ENCODE measurements at places on chromosomes 11 and 22.

GRCh38 chr22:17257121-17258001 is 38.1 kb upstream of the ADA2 start:
- no peak for DNase-seq

- no peak for DNase-seq
These were observed 235.7 kb downstream of the SBF2 start for GRCh38 chr11:10058356-10058755.

DNA sequence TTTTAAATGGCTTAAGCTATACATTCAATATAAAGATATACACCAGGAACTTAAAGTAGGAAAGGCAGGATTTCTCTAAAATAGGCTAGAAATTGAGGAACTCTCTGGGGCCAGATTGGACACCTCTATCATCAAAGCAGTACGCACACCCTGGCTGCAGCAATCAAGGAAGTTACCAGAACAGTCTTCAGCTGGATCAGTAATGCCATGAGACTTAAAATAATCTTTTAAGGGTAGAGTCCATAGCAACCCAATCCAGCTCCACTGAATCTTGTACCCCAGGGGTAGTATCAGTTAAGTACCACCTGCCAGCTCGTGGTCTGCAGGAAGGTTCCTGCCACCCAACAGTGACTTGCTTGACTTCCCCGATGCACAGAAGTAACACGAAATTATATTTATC is 3.0 kb downstream of the RDX start:
- no peak for DNase-seq

- DNase-seq, result no peak
These were observed 504 bp upstream of the ASCC2 start for GRCh38 chr22:29838599-29838956.

GRCh38 chr11:26558190-26558589 is 13.9 kb downstream of the MUC15 start:
- no peak for DNase-seq

GRCh38 chr11:105152560-105152959 is 13.0 kb upstream of the CARD18 start:
- DNase-seq, result no peak

DNA sequence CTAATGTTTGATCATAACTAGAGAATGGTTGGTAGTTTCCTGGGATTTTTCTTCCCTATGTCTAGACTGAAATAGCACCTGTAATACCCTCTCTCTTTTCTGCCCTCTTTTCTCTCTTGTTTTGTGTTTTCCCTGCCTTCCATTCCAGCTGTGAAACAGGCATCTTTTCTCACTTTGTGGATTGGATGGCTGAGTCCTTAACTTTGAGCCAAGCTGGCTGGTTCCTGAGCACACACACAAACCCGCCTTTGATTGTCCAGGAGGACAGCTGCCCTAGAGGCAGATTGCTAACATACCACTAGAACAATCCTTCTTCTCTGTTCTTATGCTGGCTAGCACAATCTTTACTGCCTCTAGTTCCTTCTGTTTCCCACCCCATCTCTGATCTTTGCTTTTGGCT is 17.7 kb downstream of the CTNND1 start:
- DNase-seq, result no peak

DNA sequence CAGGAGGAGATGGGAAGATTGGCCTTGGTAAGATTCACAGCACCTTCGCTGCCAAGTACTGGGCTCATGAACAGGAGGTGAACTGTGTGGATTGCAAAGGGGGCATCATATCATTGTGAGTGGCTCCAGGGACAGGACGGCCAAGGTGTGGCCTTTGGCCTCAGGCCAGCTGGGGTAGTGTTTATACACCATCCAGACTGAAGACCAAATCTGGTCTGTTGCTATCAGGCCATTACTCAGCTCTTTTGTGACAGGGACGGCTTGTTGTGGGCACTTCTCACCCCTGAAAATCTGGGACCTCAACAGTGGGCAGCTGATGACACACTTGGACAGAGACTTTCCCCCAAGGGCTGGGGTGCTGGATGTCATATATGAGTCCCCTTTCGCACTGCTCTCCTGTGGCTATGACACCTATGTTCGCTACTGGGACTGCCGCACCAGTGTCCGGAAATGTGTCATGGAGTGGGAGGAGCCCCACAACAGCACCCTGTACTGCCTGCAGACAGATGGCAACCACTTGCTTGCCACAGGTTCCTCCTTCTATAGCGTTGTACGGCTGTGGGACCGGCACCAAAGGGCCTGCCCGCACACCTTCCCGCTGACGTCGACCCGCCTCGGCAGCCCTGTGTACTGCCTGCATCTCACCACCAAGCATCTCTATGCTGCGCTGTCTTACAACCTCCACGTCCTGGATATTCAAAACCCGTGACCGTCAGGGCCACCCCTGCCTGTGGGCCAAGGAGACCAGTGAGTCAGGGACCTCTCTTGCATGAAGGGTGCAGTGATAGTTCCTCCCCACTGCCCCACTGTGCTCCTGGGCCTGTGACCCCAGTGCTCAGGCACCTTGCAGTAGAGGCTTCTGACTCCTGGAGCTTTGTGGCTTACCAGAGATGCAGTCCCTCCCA is 83.6 kb downstream of the BCR start:
- DNase-seq, result no peak

DNA sequence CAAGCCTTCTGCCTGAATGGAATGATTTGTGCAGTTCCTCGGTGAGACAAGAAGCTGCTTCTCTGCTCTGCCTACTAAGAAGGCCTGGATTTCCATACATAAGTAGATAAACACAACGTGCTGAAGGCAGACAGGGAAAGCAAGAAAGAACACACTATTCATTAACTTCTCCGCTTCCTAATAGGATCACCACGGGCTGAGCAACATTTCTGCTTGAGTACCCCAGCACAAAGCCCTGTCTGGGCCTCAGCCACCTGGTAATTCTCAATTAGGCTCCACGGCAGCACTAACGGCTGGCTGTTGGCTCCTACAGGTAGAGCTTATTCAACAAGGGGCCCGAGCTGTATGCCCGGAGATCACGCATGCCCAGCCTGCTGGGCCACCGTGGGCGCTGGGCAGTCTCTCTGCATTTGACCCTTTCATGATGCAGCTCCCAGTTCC is 1156.6 kb downstream of the TBC1D22A start:
- no peak for DNase-seq

GRCh38 chr11:69882270-69882608 is 63.0 kb upstream of the FGF3 start:
- DNase-seq, result peak; percentile 62

DNA sequence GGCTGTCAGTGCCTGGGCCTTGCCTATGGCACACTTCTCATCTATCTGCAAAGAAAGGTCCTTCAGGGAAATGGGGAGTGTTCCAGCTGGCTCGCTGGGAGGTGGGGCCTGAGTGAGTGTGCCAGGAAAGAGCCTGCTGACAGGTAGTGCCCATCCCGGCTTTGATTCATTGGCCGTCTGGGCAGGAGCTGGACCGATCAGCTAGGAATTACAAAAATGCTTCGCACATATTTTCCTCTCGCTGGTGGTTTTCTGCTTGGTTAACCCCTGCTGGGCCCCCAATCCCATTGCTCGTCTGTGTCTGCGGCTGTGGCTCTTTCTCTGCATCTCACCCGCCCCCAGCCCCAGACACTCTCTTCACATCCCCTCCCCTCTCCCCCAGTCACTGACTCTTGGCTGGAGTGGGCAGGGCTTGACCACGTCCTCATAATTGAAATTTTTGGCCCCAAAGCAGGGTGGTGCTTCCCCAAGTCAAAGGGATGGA is 10.8 kb downstream of the LIF start:
- DNase-seq, result no peak

DNA sequence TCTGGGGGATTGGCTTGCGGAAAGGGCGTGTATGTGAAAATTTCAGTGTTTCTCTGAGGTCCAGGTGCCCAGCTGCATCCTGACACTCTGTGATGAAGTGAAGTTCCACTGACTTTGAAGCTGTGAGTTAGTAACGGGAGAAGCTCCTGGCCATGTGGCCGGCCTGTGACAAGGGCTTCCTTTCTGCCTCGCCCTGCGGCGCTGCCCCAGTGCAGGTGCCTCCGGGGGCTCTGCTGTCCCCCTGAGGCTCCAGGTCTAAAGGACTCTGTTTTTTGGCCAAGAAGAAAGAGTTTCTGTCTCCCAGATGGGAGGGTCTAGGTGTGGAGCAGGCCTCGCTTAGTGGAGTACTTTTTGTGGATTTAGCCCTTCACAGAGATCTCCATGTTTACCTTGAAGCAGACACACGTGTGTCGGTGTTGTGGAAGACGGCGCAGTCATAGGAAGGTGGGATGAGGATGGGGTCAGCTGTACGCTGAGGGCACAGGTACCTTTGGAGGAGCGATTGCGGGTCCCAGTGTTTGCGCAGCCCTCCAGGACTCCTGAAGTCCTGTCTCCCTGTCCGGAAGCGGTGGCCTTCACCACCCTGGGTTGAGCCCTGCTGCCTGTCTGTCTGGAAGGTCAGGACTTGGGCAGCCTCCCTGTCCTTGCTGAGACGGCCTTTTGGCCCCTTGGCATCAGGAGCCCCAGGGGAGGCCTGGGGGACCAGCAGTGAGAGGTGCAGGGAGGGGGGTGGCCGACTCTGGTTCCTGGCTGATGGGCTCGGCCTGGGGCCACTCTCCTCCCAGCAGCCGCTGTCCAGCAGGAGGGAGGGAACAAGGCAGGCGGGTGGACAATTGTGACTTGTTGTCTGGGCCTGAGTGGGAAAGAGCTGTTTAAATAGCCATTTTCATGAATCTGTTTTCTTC is 1249.3 kb downstream of the BRD1 start:
- DNase-seq, result no peak

DNA sequence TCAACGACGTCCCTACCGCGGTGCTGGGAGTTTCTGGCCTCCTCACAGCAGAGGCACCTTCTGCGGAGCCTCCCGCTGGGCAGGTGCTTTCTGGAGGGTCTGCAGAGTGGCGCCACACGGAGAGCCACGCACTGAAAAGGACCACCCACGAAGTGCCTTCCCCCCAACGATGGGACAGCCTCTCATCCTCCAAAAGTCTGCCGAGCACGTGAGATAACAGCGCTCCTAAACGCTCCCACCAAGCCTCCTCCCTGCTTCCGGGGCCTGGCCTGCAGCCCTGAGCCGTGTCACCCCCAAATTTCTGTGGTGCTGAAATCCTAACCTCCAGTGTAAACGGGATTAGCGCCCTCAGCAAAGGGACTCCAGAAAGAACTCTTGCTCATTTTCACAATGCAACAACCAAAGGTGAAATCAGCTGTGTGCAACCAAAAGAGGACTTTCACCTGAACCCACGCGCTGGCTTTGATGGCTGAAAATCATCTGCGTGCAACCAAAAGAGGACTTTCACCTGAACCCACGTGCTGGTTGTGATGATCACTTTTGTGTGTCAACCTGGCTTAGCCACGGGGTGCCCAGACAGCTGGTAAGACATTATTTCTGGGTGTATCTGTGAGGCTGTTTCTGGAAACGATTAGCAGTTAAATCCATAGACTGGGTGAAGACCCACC is 924.6 kb downstream of the BRD1 start:
- peak; percentile 51 for DNase-seq

DNA sequence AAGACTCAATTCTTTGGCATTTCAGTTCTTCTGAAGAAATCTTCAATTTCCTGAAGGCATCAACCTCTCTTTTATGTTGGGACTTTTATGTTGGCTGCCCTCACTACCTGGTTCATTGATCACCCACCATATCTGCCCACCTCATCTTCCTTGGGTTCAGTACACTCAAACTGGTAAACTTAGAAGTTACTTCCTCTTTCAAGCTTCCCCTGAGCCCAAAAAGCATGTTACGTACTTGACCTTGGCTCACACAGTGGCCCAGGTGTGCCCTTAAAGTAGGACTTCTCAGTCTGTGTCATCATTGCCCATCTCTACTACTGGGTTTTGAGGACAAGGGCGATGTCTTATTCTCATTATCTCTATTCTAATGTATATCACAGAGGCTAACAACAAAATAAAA is 86.1 kb downstream of the GRIA4 start:
- DNase-seq, result no peak

GRCh38 chr11:77596626-77597025 is 6.9 kb downstream of the AQP11 start:
- DNase-seq, result no peak

DNA sequence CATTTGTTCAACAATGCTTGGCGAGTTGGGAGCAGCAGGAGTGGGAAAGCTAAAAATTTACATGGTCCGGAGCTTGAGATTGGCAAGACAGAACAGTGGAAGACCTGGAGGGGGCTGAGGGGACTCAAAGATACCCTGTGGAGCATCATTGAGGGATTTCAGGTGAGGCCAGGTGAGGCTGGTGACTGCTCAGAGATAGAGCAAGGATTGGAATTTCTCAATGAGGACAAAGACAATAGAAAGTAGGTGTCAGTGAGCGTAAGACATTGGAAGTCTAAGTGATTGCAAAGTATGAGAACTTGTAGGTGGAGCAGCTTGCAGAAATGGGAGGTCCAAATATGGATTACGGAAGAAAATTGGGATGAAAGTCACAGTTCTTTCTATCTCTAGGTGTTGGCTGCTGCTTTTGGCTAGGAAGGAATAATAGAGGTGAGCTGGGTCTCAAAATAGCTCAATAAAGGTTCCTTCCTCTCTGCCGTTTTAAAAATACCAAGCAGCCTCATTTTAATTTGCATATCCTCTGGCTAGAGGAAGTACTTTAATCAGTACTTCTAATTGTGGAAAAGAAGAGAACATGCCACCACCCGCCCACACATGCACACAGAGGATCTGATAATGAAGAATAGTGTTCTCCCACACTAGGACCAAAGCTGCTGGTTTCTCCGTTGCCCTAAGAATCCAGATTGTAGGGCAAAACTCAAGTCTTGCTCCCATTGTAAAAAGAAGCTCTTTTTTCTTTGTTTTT is 41.8 kb upstream of the SORL1-AS1 start:
- DNase-seq, result no peak

DNA sequence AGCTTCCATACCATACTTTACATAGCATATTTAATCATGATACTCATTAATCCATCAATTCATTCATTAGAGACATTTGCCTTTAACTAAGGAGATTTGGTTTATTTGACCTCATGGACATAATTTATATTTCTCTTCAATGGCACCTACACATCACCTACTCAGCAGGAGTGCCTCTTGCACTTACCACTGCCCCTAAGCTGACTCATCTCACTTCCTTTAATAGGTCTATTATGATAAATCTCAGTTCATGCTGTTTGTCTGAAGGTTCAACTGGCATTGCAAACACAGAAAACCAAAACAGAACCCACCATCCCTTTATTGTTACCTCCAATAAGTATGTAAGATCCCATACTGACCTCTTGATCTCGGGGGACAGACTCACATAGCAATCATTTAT is 186.7 kb downstream of the LUZP2 start:
- no peak for DNase-seq

DNA sequence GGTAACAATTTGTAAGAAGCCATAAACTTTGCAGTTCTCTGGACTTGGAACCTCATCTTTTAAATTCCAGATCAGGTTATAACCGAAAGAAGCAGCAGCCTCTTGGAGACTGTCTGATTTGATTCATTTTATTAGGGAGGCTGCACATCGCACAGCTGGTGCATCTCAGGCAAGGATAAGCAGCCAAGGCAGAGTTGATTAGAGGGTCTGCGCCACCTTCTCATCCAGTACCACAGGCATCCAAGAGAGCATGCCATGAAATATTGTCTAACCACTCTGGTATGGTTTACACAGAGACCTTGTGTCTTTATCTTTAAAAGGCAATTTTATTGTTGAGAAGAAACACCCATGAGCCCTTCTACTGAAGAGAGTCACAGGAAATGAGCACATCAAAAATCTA is 16.2 kb upstream of the CWF19L2 start:
- no peak for DNase-seq

Measured in posterior vena cava (tissue), 2 donors.